ENCODE measurements at places on chromosomes 2 and 18.
A peak's percentile ranks its signal among the peaks of the same experiment; 100 is the strongest.

- H3K4me1 ChIP-seq = no peaks in the 10 kb centered on the region
- DNase-seq = no peak
- H3K27me3 ChIP-seq = no peaks in the 10 kb centered on the region
- H3K27ac ChIP-seq = no peak overlapping the region
- no peaks in the 10 kb centered on the region for H3K36me3 ChIP-seq
These were observed 107.8 kb downstream of the LYPD1 start for GRCh38 chr2:132562245-132562644.

- no peak overlapping the region for H3K4me3 ChIP-seq
- H3K36me3 ChIP-seq = no peaks in the 10 kb centered on the region
- no peaks in the 10 kb centered on the region for H3K27me3 ChIP-seq
- H3K4me1 ChIP-seq = no peaks in the 10 kb centered on the region
- DNase-seq = no peak
- H3K27ac ChIP-seq = no peak overlapping the region
These were observed 27.6 kb upstream of the ZEB2 start for GRCh38 chr2:144547494-144547893.

DNA sequence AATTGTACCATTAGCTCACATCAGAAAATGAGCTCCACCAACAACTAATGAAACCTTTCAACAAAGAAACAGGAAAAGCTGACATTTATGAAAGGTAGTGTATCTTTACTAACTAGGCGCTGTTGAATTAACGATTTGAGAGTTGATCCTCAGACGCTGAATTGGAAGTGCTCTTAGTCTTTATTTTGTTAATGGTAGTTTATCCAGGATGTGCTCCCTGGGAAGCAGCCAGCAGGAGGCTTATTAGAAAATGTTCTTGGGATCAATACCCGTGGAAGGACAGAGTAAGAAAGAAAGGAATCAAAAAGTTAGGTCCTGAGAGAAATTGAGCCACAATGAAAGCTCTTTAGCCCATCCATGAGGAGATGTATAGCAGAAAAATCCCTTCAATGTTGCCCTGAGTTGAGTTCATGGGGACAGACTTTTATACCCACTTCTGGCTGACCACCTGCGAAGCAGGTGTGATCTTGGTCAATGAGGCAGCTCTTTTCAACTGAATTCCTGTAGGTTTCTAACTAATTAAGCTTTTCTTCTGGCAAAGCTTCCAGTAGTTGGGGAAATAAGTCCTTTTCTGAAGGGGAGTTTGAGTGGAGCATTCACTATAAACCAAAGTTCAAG is 492.6 kb upstream of the REG3G start:
- DNase-seq = no peak
- no peaks in the 10 kb centered on the region for H3K36me3 ChIP-seq
- H3K27me3 ChIP-seq = peaks cover 29% of the 10 kb centered on the region
- H3K4me1 ChIP-seq = no peaks in the 10 kb centered on the region

DNA sequence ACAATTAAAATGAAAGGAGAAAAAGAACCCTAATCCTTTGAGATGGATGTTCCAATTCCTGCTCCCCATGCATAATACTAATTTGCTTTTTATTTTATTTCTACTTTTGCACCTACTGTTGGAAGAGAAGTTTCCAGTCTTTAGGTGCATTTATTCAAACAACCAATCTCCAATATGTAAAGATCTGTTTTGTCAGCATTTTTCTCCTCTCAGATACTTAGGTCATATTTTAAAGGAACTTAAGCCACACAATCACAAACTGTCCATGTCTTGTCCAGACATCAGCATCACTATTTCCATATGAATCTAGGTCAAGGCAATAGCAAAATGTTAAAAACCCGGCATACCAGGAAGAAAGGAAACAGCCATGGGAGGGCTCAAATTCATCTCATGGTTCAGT is 1023.2 kb downstream of the BCL11A start:
- no peaks in the 10 kb centered on the region for H3K36me3 ChIP-seq
- H3K27me3 ChIP-seq = no peaks in the 10 kb centered on the region
- no peak for DNase-seq
- H3K4me1 ChIP-seq = no peaks in the 10 kb centered on the region
- no peak overlapping the region for H3K27ac ChIP-seq
- H3K4me3 ChIP-seq = no peak overlapping the region

DNA sequence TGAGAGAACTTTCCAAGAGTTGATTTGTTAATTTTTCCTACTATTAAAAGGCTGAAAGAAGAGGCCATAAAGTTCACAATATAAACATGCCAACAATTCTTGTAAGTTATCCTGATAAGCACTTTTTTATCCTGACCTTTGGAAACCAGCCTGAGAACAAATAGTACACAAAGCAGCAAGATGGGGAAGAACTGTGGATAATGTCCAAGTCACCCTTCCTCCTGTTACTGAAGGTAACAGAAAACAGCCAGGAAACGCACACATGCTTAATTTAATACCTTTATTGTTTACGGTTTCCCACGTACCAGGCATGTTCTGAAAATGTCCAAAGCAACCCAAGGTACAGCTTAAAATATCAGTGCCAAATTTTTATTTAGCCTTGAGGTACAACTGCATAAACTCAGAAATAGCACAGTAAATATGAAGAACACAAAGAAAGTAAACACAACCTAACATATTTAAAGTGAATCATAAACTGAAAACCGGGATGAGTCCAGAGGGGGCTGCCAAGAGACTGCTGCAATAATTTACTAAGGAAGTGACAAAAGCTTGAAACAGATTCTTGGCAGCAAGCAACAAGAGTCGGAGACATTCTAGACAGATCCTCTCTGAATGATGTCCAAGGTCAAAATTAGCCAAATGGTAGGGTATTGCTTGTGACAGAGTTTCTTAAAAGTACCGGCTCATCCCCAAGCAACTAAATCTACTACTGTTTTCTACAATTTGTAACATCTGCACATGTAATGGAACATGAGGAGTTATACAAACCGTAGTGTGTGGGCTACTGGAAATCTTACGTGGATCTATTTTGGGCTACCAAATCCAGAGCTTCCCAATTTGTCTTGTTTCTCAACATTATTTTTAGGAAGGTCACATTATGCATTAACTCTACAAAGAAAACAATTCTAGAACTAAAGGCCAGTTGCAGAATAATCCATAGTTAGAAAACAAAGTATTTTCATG is 93.2 kb downstream of the CABYR start:
- H3K27me3 ChIP-seq = no peaks in the 10 kb centered on the region
- H3K4me3 ChIP-seq = no peak overlapping the region
- DNase-seq = no peak
- H3K27ac ChIP-seq = peak overlapping the region; percentile 12
- peaks cover 3% of the 10 kb centered on the region for H3K36me3 ChIP-seq

Data from RWPE2 (cell line).